WTC11 (cell line): ENCODE measurements at places on chromosomes 12 and 14.

DNA sequence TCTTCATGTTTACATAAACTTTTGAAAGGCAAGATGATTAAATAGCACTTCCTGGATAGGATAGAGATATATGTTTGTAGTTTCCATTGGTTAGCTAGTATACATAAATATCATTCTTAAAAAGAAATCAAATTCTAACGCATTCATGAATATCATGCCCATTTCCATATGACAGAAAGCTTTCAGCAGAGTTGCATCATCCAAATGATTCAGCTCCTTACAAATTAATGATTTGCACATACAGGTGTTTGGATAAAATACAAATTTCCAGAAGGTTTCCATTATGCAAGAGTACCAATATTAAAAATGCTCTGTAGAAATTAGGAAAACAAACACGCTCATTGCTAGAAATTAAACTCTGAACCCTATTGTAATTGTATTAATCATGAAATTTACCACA is 264.4 kb downstream of the FOXG1 start:
- no peak for DNase-seq

GRCh38 chr14:20986811-20987210 is 3.0 kb upstream of the METTL17 start:
- DNase-seq: no peak

GRCh38 chr14:72532686-72533454 is 361.0 kb downstream of the DPF3 start:
- DNase-seq: no peak

DNA sequence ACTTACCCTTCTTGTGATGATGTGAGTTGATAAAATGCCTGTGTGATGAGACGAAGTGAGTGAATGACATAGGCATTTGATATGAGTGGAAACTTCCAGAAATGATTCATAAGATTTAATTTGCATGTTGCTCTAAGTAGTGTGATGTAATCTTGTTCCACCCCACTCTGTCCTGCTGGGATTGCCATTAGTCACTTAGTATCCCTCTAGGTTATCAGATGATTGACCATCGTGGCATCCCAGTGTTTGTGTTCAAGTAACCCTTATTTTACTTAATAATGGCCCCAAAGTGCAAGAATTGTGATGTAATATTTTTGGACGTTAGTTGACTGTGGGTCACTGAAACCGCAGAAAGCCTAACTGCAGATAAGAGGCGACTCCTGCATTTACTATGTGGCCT is 214.4 kb upstream of the DIO2 start:
- no peak for DNase-seq

DNA sequence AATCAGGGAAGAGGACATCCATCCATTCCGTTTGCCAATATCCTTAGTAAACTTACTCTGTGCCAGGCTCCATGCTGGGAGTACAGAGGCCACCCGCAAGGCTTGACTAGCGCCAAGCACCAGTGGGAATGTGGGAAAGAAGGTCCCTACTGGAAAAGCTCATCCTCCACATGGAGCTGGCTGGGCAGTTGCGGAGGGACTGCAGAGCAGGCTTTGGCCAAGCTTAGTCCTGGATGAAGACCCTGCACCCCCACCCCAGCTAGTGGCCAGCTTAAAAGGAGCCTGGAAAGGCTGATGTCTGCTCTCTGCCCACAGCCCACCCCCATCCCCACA is 22.4 kb upstream of the EIF2B2 start:
- DNase-seq: no peak

GRCh38 chr14:96574633-96575632 is 72.8 kb downstream of the PAPOLA start:
- no peak for DNase-seq

GRCh38 chr12:131188131-131189050 is 234.7 kb downstream of the ADGRD1 start:
- no peak for DNase-seq

DNA sequence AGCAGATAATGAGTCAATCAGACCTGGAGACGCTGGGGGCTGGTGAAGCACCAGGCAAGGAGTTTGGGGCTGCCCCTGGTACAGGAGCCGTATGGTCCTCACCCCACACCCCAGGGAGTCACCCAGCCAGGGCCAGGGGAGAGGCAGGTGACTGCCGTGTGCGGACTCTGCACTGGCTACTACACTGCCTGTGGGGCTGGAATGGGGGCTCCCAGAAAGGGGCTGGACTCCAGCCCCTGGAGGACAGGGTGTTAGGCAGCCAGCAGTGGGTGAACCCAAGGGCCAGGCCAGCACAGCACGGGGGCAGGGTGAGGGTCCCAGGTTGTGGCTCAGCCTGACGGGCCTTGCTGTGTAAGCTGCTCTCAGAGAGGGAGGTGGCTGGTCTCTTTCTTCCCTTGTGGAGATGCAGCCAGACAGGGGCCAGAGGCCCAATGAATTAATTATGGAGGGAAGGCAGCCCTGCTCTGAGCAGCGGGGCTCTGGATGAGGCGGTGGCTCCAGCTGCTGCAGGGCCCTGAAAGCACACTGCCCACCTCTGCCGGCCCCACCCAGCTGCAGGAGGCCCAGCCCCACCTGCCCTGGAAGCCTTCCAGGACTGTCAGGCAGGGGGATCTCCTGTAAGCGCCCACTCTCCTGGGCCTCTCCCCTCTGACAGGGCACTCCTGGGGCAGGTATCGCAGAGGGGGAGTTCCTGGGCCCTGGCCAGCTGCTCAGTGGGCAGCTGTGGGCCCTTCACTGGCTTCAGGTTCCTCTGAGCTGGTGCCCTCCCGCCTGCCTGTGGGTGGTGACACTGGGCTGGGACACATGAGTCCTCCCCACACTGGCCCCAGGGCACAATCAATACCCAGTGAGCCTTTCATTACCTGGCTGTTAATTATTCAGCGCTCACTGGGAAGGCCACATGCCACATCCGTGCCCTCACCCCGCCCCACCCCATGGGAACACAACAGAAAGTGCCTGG is 142.5 kb upstream of the C14orf180 start:
- DNase-seq: peak; percentile 10

DNA sequence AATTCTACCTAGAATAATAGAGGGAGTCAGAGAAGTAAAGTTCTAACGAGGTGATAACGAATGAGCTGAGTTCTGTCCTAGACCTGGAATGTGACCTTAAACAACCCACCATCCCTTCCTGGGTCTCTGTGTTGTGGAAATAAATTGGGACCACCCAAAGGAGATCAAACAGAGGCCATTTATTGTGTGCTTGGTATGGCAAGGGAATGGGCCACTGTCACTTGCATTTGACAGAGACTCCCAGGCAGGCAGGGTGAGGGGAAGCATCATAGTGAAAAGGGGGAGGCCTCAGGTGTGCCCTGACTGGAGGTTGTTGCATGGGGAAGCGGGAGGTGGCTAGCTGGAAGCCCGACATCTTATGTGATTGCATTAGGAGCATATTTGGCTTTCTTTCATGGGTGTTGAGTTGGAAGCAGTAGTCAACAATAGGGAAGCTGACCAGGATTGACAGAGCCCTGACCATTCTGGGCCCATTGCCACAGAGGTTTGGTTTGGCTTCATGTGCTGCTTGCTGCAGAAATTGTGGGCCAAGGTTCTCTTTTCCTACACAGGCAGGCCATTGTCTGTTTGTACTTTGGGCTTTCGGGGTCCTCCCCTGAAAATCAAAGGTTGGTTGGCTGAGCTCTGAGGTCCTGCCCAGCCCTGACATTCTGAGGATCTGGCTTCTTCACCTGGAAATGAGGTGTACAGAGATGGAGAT is 17.6 kb upstream of the FAM181A start:
- no peak for DNase-seq

DNA sequence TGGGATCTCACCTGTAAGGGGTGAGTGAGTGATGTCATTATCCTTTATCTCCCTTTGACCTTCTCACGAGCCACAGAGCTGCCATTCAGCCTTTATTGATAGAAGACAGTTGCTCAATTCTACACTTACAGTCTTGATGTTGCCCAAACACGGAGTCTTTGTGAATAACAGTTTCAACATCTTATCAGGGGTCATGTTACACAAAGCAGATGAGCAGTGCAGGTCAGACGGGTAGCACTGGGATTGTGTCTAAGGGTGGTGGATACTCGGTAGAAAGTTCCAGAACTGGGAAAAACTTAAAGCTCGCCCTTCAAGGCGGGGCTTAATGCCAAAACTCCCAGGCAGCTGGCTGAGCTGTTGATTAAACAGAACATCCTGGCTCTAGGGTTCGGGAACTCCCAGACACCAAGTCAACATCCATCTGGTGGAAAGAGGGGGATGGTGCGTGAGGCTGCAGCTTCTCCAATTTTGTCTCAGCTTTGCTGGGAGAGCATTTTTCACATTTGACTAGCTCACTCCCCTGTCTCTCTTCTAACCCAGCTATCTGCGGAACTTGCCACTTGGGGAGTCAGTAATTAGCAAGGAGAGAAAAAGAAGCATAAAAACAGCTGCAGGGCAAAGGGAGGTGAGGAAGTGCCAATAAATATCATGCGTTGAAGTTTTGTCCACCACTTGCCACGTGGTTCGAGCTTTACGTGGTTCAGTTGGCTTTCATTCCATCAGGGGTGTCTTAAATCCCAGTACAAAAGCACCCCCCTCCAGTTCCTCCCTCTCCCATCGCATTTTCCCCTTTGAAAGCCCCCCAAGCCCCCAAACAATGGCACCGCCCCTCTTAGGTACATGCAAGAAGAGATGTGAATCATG is 31.0 kb downstream of the FOXN4 start:
- no peak for DNase-seq

- DNase-seq: no peak
These were observed 13.4 kb upstream of the ITPR2 start for GRCh38 chr12:26846416-26846815.

GRCh38 chr14:95164506-95164905 is 7.2 kb upstream of the DICER1 start:
- no peak for DNase-seq

- DNase-seq: no peak
These were observed 46.1 kb upstream of the PTPRO start for GRCh38 chr12:15276088-15276698.

- peak; percentile 17 for DNase-seq
These were observed 502 bp downstream of the KIF26A start for GRCh38 chr14:104138718-104139459.

- no peak for DNase-seq
These were observed 222.6 kb downstream of the ACSS3 start for GRCh38 chr12:81300454-81300853.

DNA sequence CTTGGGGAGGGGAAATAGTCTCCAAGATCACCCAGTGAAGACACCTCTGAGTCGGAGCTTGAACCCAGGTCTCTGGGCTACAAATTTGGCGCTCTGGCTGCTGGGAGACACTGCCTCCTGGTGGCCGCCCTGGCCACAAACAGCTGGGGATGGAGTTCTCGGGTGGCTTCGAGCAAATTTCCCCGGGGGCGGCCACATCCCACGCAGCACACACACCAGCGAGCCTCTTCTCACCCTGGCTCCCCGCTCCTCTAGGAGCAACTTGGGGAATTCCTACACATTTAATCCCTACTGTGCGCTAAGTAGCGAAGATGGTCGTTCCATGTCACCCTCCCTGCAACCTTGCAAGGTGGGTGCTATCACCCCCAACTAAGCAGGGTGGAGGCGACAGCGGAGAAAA is 66.2 kb upstream of the BEGAIN start:
- peak; percentile 57 for DNase-seq

DNA sequence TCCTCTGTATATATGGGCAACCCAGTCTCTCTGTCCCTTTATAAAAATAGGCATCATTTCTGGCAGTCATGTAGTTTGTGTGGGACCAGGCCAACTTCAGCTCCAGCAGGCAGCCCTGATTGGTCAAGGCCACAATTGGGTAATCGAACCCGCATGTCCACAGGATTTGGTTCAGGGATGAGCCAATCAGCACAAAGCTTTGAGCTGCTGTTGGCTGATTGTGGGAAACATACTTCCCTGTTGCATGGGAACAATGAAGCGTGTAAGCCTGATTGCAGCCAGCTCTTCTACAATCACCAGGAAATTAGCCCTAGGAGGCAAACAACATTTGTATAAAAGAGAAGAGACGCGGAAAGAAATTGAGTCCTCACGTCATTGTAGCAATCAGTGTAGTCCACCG is 328.6 kb downstream of the PCNX1 start:
- DNase-seq: no peak

DNA sequence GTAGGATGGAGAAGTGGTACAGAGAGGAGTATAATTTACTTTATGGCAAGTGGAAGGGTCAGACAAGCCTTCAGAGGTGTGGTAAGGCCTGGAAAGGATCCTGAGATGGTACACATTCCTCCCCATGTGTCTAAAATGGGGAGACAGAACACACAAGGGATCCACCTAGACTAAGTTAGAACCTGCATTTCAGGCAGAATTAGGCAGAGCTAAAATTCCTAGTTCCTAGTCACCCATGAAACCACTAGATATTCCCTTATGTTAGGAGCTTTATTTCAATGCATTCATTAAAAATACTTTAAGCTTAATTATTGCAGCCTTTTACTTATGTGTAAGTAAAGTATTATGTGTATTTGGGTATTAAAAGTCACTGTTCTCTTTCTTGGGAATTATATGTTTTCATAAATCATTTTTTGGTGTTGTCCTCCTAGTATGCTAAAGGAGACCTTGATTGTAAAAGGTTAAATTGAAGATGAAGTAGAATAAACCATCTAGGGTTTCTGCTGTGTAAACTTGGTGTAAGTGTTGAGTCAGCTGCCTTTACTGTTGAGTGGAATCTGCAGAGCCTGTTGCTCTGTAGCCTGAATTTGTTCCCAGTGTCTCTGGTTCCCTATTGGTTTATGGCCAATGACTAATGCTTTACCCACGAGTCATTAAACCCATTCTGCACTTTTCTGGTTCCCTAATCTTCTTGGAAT is 423.2 kb downstream of the ATP23 start:
- no peak for DNase-seq

DNA sequence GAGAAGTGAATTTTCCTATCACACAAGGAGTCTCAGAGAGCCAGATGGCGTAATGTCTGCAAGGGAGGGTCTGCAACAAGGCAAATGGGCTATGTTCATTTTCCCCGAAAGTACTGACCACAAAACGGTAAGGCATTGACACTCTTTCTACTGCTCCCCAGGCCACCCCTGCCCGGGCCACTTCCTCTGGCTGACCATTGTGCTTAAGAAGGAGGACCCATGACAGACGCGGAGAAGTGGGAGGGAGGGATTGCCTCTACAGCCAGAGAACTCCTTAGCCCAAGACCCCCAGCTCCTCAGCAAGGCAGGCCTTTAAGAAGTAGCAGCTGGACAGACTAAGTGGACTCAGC is 1.2 kb downstream of the NCKAP5L start:
- no peak for DNase-seq

DNA sequence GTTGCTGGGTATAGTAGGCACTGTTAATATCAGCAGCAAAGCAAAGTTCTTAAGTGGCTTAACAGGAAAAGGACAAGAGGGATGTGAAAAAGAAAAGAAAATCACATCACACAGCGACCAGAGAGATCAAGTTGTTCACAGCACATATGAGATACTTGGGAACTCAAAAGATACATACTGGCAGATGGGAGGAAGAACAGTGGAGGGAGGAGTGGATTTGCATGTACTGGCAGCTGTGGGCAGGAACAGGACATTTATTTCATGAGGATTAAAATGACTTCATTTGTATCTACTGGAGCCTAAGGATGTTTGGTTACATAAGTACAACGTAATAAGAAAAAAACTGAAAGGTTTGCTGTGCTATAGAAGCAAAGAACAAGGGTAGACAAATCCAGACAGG is 136.5 kb upstream of the IFNG-AS1 start:
- DNase-seq: no peak

GRCh38 chr14:102784892-102785594 is 7.8 kb downstream of the TRAF3 start:
- DNase-seq: no peak
